ENCODE measurements at places on chromosomes 11 and 22. TPM values are rescaled to one million over a fixed set of nuclear protein-coding genes. Genes with fewer than 3 reads are reported as not detected.
A peak's percentile ranks its signal among the peaks of the same experiment; 100 is the strongest.

Gene RTN4RL2
- total RNA-seq, result 0.91 TPM

GRCh38 chr22:27628891-27629631, 172.5 kb downstream of the MN1 start:
- H3K27me3 ChIP-seq, result no peaks in the 10 kb centered on the region
- no peak overlapping the region for H3K27ac ChIP-seq
- DNase-seq, result no peak
- no peaks in the 10 kb centered on the region for H3K36me3 ChIP-seq

GRCh38 chr11:132650969-132651720, 881.2 kb downstream of the OPCML start:
- DNase-seq, result peak; percentile 72
- H3K36me3 ChIP-seq, result no peaks in the 10 kb centered on the region
- H3K4me3 ChIP-seq, result no peak overlapping the region
- H3K4me1 ChIP-seq, result no peaks in the 10 kb centered on the region

GRCh38 chr11:46898396-46899095, 19.8 kb downstream of the LRP4 start:
- DNase-seq, result no peak
- no peak overlapping the region for H3K27ac ChIP-seq
- H3K4me1 ChIP-seq, result peaks cover 7% of the 10 kb centered on the region
- peaks cover 16% of the 10 kb centered on the region for H3K36me3 ChIP-seq

Gene TTC28
- total RNA-seq, result 35.6 TPM

GRCh38 chr11:465896-466530, 15.9 kb downstream of the PTDSS2 start:
- no peak overlapping the region for H3K4me3 ChIP-seq
- H3K27me3 ChIP-seq, result no peaks in the 10 kb centered on the region
- no peak overlapping the region for H3K27ac ChIP-seq
- H3K4me1 ChIP-seq, result peaks cover 25% of the 10 kb centered on the region
- H3K36me3 ChIP-seq, result peaks cover 16% of the 10 kb centered on the region

Gene GRIK4
- 0.13 TPM for total RNA-seq

DNA sequence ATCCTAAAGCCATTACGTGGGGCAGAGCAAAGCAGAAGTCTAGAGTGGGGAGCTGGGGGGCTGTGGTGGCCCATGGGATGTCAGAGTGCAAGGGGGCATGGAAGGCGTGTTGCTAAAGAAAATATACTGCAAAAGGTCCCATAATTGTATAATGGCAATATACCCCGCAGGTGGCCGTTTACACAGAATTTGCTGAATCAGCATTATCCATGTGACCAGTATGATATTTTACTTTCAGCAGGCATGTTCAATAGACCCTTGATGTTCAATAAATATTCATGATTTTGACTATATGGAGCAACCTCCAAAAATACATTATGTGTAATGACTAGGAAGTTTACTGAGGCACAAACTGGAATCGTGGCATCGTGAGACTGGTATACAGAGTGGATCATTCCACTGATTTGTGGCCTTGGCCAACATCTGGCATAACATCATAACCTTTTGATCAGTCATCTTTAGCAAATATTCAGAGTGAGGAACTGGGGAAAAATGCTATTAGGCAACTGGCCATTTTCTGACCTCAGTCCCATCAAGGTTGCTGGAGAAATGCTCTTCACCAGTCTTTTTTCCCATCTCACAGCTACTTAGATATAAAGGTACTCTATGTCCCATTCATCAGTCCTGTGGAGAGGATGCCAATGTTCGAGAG, 29.3 kb upstream of the PPP2R1B start:
- H3K36me3 ChIP-seq, result no peaks in the 10 kb centered on the region
- no peaks in the 10 kb centered on the region for H3K4me1 ChIP-seq
- no peak for DNase-seq
- no peak overlapping the region for H3K27ac ChIP-seq
- no peaks in the 10 kb centered on the region for H3K27me3 ChIP-seq

Gene OR5A1
- total RNA-seq, result not detected

DNA sequence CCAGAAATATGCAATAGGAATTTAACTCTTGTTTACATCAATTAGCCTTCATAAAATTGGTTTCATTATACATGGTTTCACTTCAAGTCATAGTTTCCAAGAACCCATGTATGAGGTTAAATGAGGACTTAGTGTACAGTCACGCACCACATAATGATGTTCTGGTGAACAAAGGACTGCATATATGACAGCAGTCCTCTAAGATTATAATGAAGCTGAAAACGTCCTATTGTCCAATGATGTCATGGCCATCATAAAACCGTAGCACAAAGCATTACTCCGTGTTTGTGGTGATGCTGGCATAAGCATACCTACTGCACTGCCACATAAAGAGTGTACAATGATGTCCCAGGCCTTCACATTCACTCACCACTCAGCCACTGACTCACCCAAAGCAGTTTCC, 31.1 kb downstream of the SMCO4 start:
- no peaks in the 10 kb centered on the region for H3K4me1 ChIP-seq
- H3K27ac ChIP-seq, result no peak overlapping the region
- no peaks in the 10 kb centered on the region for H3K36me3 ChIP-seq
- H3K27me3 ChIP-seq, result no peaks in the 10 kb centered on the region
